ENCODE measurements at places on chromosomes 13 and 19.

DNA sequence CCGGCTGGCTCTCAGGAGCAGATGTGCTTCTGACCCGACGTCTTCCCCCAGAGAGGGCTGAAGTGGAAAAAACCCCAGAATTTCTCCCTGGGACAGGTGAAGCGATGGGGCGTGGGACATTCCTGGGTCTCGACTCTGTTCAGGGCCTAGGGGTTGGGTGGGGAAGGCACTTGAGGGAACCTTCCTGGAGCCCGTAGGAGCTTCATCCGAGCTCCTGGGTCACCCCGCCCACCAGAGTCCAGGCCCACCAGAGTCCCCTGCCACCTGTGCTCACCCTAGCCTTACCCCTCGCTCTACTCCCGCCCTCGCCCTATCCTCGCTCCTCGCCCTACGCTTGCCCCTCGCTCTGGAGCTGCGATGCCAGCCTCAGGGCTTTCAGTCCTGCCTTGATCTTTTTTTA, 23.2 kb downstream of the EPN1 start:
- DNase-seq = no peak

DNA sequence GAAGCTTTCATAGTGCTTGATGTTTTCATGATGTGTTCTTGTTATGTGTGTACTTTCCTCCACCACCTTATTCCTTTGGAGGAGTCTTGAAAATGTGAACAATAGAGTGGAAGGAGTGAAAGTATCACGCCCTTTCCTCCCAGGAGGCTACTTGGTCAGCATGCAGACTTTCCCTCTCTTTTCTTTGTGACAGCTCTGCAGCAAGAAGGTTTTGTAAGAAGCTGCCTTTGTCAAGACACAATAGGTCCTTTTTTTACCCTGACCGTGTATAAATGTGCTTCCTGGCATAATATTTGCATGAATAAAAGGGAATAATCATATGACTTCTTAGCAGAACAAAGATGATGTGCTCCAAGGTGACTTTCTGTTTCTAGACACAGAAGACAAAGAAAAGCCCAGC, 882.6 kb upstream of the SLITRK5 start:
- no peak for DNase-seq

DNA sequence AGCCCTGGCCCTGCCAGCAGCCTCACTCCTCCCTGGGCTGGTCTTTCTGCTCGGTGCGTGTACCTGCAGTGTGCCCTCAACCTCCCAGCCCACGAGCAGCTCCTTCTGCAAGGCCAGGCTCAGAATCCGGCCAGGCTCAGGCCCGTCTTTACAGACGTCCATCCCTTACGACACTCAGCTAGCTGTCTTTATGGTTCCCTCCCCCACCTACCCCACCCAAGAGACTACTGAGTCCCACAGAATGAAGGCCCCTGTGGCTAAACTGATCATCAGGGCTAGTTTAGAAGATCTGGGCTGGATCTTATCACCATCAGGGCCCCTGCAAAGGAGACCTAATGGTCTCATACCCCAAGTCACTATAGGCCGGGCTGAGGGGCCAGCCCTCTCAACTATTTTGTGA, 10.7 kb downstream of the TMEM150B start:
- DNase-seq = no peak

GRCh38 chr19:5074407-5074806, 105.5 kb downstream of the KDM4B start:
- DNase-seq = no peak

GRCh38 chr13:41060082-41060723, 1.1 kb upstream of the WBP4 start:
- DNase-seq = peak; percentile 84

DNA sequence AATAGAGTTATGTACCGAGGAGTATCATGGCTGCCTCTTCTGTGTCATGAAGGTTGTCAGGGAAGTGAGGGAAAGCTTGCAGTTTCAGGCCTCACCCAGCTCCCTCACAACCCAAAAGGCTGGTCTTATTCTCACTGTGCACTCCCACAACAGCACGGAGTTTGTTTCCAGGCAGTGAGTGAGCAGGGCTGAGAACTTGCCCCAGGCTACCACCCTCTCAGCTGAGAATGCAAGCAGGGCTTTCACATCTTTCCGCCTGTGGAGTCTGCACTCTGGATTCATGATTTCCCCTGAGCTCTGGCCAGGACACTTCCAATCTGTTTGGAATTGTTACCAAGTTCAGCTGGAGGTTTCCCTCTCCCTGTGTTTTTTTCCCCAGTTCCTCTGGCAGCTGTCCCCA, 2284.7 kb upstream of the PCDH20 start:
- DNase-seq = no peak

DNA sequence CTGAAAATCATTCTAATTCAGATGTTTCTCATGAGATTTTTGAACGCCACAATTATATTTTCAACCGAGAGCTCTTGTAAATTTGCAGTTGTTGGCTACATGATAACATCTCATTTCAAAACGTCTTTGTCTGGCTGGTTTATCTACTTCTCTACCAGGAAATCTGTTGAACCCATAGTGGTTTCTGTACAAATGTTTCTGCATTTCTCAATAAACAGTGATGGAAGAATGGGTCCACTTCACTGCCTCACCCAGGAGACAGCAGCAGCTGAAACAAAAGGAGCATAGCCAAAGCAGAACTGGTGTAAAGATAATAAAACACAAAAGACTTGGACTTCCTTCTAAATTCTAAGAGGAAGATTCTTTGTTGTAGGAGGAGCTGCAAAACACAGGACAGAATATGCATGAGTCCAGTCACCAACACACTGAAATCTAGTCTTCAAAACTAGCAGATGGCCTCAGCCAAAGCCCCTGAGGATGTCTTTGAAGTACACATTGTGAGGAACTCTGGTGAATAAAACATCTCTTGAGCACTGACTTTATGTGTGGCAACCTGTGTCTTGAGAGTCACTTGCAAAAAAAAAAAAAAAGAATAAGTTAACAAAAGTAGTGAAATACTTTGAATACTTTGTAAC, 68.6 kb upstream of the FGF14 start:
- DNase-seq = no peak

DNA sequence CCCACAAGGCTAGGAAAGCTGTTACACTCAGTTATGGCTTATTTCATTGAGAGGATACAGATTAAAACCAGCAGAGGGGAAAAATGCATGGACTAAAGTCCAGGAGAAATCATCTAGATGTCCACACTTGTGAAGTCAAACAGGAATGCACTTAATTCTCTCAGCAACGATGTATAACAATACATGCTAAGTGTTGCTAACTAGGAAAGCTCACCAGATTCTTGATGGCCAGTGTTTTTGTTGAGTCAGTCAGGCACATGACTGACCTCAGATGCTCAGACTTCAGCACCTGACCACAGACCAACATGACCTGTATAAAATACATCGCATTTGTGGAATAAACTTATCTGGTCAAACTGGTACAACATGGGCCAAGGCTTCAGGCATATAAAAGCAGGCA, 470.2 kb upstream of the PRR20A start:
- no peak for DNase-seq

DNA sequence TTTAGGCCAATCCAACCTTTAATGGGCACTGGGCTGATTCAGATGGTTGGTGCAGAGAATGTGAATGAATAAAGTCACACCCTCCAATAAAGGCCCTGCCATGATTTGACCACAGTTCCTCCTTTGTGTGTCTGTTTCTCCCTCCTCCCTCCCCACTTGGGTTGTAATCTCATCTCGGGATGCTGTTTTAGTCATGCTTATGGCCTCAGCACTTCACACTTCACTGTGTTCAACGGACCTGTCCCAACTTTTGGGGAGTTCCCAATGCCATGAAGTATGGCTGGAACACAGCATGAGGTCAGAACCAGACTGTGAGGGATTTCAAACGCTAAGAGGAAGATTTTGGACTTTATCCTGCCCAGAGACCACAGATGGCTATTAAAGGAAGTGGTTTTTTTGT, 5.6 kb upstream of the RAB8A start:
- no peak for DNase-seq

All from stimulated activated CD4-positive, alpha-beta T cell treated with anti-CD3 and anti-CD28 coated beads, Interleukin-2, amount 100 ng/mL, for 24 hours (primary cell).